ENCODE measurements at places on chromosomes 1 and 21.
A peak's percentile ranks its signal among the peaks of the same experiment; 100 is the strongest.

DNA sequence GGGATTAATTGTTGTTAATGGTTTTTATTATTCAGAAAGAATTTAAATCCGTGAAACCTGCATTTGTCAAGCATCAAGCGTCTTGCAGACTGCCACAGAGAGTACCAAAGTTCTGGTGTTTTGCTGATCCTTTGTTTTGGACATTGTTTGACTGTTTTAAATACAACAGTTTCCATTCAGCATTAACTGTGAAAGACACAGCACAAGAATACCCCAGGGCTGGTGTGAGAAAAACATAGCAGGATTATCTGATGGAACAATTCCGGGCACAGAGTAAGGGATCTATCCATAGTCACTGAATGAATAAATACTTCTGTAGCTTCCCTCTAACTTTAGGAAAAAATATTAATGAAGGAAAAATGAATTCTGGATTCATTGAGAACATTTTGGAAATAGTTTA is 202.3 kb downstream of the LTN1 start:
- no peak for DNase-seq

GRCh38 chr1:6098303-6099215 is 52.9 kb downstream of the KCNAB2 start:
- no peak for DNase-seq

DNA sequence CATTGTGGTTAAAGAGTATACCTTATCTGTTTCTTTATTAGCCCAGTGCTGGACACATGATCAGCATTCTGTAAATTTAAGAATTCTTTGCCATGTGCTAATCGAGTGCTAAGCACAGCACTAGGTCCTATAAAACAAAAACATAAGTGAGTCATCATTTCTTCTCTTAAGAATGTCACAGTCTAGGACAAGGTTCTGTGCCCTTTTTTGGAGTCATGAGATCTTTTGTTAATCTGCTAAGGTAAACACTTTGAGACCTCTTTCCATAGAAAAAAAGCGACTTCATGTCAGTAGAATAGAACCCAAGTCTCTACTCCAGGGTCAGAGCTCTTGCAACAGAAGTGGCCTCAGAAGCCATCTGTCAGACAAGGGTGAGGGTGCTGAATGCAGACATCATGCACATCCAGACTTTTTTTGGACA is 70.0 kb upstream of the NFIA start:
- DNase-seq = no peak

GRCh38 chr1:5559078-5559477 is 433.1 kb downstream of the NPHP4 start:
- no peak for DNase-seq

DNA sequence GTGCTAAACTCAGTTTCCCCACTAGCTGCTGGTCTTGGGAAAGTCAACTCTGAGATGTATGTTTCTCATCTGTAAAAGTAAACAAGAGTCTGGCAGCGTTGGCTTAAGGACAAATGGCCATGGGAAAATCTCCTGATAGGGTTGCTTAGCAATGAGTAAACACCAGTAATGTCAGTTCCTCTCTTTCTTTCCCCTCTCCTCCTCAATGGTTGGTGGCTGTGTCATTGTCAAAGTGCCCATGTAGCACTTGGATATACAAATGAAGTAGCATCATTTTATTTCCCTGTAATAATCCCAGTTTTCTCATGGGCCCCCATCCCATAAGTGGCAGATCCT is 2.2 kb upstream of the FYB2 start:
- peak; percentile 27 for DNase-seq

- no peak for DNase-seq
These were observed 139.5 kb upstream of the HMGB4 start for GRCh38 chr1:33724348-33724747.

DNA sequence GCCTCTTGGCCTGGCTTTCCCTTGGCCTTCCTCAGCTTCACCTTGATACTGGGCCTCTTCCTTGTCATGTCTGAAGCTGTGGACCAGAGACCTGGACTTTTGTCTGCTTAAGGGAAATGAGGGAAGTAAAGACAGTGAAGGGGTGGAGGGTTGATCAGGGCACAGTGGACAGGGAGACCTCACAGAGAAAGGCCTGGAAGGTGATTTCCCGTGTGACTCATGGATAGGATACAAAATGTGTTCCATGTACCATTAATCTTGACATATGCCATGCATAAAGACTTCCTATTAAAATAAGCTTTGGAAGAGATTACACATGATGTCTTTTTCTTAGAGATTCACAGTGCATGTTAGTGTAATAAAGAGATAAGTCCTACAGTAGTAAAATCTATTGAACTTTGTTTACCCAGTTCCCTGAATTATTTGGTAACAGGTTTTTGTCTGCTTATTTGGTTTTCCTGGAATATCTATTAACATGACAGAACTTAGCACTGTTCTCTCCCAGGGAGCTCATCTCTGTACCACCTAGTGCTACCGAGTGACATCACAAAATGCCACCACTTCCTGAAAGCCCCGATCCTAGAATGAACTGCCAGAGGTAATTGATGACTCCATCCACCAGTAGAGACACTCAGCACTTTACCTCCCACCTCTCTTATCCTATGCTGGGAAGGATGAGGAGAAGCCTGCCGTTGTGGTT is 22.2 kb downstream of the UBE2T start:
- no peak for DNase-seq

GRCh38 chr1:172663732-172664131 is 4.8 kb downstream of the FASLG start:
- DNase-seq = no peak

DNA sequence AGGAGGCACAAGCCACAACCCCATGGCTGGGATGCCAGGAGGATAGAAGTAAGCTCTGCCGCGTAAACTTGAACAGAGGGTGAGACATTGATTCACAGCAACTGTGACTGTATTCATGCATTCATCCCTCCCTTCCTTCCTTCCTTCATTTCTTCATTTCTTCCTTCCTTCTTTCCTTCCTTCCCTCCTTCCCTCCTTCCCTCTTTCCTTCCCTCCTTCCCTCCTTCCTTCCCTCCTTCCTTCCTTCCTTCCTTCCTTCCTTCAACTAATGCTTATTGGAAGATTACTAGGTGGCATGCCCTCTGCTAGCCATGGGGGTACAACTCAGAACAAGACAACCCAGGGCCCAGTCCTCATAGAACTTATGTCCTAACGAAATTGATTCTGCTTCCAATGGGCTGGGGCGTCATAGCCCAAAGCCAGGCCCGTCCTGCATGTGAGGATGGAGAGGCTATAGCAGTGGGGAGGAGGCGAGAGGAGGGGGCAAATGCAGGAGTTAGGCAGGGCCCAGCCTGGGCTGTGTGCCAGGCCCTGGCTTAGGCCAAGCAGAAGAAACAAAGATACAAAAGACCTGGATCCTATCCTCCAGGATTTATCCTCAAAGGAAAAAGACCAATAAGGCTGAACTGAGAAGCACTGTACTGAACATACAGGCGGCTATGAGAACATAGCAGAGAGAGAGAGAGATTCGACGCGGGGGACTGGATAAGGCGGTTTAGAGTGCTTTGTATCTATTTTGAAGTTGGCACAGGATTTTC is 24.4 kb upstream of the PAXBP1 start:
- no peak for DNase-seq

- no peak for DNase-seq
These were observed 1.7 kb upstream of the FAM89A start for GRCh38 chr1:231041719-231042261.

Data from trophoblast cell (in vitro differentiated cells and primary cell).